Stimulated activated CD4-positive, alpha-beta T cell treated with anti-CD3 and anti-CD28 coated beads, Interleukin-2, amount 100 ng/mL, for 24 hours (primary cell): ENCODE measurements at places on chromosomes 5 and 9.

- DNase-seq: no peak
Observed at GRCh38 chr5:145198525-145199260, 636.4 kb downstream of the PRELID2 start.

- no peak for DNase-seq
Observed at GRCh38 chr9:134007150-134007549, 15.0 kb upstream of the VAV2 start.

GRCh38 chr9:96417051-96417586 lies 1.1 kb downstream of the ZNF367 start:
- peak; percentile 94 for DNase-seq

DNA sequence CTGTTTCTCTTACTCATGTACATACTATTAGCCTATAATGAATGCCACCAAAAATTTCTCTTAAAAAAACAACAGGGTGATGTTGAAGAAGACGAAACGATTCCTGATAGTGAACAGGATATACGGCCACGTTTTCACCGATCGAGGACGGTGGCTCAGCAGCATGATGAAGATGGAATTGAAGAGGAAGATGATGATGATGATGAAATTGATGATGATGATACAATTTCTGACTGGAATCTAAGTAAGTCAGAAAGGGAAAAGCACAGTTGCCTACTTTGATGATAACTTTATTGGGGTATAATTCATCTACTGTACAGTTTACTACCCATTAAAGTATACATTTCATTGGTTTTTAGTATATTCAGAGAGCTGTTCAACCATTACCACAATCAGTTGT lies 66.5 kb downstream of the TNPO1 start:
- no peak for DNase-seq

GRCh38 chr9:105681724-105682123 lies 12.6 kb upstream of the TMEM38B start:
- DNase-seq: no peak

DNA sequence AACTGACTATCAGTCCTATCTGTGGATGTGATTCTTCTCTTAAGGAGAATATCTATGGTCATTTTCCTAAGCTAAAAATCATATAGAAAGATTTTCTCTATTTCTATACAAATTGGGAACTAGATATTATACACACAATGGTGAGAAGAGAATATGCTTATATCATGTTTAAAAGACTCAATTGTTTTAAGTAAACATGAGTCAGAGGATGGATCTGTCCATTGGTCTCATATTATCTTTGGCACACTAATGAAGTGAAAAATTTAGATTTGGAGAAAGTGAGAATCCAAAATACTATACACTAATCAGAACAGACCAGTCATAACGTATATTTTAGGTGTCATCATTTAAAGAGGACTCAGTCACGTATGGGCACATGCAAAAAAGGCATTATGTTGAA lies 16.5 kb upstream of the SPINK14 start:
- DNase-seq: no peak

- no peak for DNase-seq
Observed at GRCh38 chr9:34405719-34406118, 29.0 kb upstream of the MYORG start.

DNA sequence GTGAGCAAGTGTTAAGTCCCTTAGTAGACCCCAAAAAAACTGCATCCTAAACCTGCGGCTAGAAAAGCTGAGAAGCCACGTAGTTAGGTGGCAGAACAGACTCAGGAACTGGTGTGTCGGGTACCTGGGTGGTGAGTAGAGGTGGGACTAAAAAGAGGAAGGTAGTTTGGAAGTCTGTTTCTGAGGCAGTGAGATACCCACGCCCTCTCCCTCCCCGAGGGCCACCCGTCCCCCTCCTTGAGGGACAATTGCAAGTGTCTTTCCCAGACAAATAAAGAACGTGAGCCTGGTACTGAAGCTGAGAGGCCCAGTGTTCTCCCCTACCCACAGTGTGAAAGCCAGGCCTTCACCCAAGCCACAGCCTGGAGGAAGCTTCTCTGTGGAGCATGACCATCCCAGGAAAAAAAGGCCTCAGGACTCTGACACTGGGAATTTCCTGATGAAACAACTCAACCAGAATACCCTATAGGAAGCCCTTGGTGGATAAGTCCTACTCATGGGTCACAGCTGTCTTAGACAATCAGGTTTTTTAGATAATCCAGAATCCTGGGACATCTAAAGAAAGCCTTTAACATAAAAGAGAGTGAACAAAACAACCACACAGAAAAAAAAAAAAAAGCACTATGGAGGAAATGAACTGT lies 7.0 kb upstream of the CD74 start:
- DNase-seq: no peak

DNA sequence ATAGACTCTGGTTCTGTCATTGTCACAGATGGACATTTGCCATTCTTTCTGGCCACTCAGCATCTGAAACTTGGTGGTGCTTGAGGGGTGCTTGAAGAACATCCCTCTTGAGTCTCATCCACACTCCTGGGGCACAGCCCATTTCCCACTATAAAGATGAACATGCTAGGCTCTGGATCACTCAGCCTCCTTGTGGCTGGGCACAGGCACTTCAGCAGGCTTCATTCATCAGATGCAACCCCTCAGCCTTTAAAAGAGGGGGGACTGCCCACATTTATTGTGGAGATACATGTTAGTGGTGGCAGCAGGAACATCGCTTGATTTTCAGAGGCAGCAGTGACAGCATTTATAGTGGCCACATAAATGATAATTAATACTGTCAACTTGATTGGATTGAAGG lies 124.7 kb upstream of the NIPBL start:
- no peak for DNase-seq

DNA sequence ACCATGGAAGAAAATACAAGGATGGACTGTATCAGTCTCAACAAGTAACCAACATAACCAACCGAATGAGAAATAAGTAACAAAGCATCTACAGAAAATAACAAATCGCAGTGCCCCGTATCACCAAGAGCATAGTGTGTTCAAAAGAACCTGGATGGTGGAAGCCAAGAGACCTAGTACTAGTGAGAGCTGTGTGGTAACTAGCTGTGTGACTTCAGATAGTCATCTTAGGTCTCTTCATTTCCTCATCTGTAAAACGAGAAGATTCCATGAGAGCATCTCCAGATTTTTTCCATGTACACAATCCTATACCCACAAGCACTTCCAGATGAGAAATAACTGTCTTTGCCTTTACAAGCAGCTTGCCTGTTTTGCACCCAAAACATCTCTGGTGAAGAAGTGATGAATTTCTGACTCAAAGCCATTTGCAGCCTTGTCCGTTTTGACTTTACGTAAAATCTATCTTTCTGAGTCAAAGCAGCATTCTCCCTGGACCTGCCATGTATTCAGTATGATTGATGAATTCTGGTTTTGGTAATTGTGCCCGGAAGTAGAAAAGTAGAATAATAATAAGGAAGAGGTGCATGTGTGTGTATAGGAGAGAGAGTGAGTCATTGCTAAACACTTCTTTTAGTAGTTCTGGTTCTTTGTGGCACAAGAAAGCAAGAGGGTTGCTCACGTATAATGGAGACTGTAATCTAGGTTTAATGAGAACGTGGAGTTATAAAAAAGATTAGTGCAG lies 41.0 kb downstream of the AOPEP start:
- no peak for DNase-seq

- DNase-seq: no peak
Observed at GRCh38 chr5:74541381-74541781, 99.1 kb downstream of the ENC1 start.

GRCh38 chr5:65480306-65480865 lies 1.3 kb downstream of the ADAMTS6 start:
- DNase-seq: peak; percentile 51

DNA sequence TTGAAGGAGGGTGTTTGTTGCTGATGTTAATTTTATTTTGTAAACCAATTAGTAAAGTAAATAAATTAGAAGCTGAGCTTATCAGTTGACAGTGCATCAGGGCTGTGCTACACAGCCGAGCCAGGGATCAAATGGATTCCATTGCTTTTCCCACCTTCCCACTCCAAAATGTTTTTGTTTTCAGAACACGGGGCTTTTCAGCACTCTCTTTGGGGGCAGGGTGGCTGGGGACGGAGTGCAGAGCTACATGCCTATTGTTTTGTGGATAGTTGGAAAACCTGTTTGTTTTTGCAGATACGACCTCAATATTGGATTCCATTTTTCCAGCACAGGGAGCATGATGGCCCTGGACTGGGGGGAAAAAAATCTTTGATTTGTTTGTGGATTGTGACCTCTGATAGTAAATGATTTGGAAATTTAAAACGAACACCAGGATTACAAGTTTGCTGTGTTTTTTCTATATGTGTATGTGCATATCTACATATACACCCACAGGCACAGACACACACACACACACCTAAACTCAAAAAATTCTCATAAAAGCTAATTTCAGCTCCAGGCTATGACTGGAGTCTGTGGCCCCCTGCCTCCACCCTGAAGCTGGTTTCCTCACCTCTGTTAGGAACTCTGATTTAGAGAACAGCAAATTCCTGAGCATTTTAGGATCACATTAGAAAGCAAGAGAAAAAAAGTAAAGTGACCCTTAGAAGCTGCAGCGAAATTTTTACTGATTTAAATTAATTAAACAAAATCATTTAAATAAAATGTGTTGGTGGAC lies 371.7 kb upstream of the IRX2 start:
- DNase-seq: no peak

GRCh38 chr5:141913560-141914198 lies 10.0 kb upstream of the DELE1 start:
- DNase-seq: no peak

DNA sequence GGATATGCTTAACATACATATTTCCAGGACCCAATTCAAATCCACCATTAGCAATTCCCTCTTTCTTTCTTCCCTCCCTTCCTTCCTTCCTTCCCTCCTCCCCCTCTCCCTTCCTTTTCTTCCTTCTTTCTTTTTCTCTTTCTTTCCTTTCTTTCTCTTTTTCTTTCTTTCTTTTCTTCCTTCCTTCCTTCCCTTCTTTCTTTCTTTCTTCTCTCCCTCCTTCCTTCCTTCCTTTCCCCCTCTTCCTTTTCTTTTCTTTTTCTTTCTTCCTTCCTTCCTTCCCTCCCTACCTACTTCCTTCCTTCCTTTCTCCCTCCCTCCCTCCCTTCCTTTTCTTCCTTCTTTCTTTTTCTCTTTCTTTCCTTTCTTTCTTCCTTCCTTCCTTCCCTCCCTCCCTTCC lies 332.0 kb downstream of the TMEM161B start:
- DNase-seq: no peak

DNA sequence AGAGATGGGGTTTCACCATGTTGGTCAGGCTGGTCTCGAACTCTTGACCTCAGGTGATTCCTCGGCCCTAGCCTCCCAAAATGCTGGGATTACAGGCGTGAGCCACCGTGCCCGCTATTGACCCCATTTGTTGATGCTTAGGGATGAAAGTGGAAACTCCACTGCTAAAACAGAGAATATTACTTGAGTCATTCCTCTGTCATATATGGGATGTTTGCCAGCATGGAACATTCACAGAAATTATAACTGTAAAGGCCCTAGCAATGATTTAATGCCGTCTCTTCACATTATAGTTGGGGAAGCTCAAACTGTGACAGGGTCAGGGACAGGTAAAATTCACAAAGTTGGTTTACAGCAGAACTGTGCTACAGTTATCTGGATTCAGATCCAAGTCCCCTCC lies 94.5 kb downstream of the TMC1 start:
- DNase-seq: no peak

DNA sequence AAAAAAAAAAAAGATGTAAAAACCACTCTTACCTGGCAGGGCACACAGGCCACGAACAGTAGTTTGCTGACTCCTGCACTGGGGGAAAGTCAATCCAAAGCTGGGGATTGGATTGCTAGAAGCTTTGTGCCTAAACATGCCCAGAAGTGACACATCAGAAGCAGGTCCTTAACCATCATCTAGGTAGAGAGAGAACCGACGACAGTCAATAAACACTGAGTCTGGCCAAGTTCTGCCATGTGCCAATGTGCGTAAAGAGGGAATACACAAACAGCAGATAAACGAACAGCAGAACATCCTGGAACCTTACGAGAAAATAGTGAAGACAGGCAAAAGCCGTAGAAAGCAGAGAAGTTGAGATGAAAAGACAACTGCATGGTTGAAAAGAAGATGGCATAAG lies 14.9 kb downstream of the SFXN1 start:
- no peak for DNase-seq

DNA sequence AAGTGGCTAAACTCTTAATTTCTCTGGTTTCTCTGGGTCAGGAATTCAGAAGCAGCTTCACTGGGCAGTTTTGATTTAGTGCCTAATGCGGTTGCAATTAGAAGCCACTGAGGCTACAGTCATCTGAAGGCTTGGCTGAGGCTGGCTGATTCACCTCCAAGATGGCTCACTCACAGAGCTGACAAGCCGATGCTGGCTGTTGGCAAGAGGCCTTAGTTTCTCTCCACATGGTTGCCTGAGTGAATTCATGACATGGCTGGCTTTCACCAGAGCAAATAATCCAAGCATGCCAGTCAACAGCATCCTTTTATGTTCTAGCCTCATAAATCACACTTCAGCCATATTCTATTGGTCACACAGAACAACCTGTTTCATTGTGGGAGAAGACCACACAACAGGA lies 2.8 kb upstream of the CDK7 start:
- DNase-seq: no peak

- DNase-seq: no peak
Observed at GRCh38 chr5:135894276-135894675, 1.4 kb downstream of the IL9 start.

GRCh38 chr5:65247594-65247993 lies 234.1 kb downstream of the ADAMTS6 start:
- DNase-seq: no peak

- no peak for DNase-seq
Observed at GRCh38 chr5:80703747-80704146, 49.0 kb upstream of the DHFR start.

- no peak for DNase-seq
Observed at GRCh38 chr9:99187311-99187710, 34.4 kb downstream of the ALG2 start.

GRCh38 chr9:1042466-1042865 lies 7.7 kb upstream of the DMRT2 start:
- no peak for DNase-seq

- DNase-seq: no peak
Observed at GRCh38 chr9:133658442-133659431, 22.6 kb downstream of the DBH start.

- DNase-seq: no peak
Observed at GRCh38 chr9:19492775-19493173, 84.0 kb downstream of the ACER2 start.

- no peak for DNase-seq
Observed at GRCh38 chr9:16120231-16120641, 567.4 kb downstream of the CCDC171 start.

DNA sequence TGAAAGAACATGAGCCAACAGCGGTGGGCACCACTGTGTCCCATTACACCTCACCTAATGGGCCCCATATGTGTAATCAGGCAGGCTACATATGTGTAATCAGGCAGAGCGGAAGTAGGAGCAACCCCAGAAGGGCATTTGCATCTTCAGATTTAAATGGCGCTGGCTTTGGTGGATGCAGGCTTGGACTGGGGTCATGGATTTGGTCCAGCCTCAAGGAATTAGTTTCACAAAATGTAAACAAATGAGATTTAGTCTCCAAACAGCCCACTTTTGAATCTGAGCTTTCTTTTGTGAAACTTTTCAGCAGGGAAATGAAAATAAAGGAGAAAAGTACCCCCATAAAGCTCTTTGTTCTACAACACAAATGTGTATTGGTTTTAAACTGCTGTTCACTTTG lies 161.3 kb downstream of the LPAR1 start:
- no peak for DNase-seq

GRCh38 chr9:117787746-117788145 lies 83.5 kb downstream of the TLR4 start:
- DNase-seq: no peak

GRCh38 chr9:131276891-131277286 lies 579 bp upstream of the FAM78A start:
- peak; percentile 58 for DNase-seq

GRCh38 chr9:133709015-133709611 lies 29.0 kb downstream of the SARDH start:
- DNase-seq: peak; percentile 35
